ENCODE measurements at places on chromosomes 7 and 10. TPM values are rescaled to one million over a fixed set of nuclear protein-coding genes. Genes with fewer than 3 reads are reported as not detected.

DNA sequence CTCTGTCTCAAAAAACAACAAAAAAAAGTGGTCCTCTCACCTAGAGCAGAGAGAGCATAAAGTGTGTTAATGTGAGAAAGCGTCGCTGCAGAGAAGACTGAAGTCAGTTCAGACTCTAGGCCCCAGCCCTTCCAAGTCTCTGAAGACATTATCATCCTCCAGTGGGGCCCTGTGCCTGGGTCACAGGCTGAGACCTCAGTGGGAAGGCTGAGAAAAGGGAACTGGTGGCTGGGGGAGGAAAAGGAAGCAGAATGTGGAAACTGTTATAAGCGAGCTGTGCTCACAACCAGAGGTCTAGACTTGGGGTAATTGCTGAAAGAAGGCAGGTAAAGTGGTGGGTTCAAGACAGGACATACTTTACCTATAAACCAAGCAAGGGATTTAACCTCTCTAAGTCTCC is 4.9 kb upstream of the RRP12 start:
- H3K4me3 ChIP-seq, result no peak overlapping the region
- no peaks in the 10 kb centered on the region for H3K36me3 ChIP-seq
- peak overlapping the region; percentile 36 for H3K27ac ChIP-seq
- peaks cover 10% of the 10 kb centered on the region for H3K4me1 ChIP-seq
- no peak for DNase-seq

DNA sequence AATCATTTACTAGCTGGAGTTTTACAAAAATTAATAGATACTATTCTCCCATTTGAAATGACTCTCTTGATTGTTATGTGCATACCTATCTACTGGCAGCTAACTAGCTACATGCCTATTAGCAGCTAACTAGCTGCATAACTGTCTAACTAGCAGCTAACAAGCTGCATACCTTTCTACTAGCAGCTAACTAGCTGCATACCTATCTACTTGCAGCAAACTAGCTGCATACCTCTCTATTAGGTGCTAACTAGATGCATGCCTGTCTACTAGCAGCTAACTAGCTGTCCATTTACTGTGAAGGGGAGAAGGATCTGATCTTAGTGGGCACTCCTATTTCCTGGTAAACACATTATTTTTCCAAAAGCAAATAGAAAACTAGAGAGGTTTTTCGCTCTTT is 439.4 kb upstream of the PFKP start:
- no peak overlapping the region for H3K27ac ChIP-seq
- H3K27me3 ChIP-seq, result peaks cover 2% of the 10 kb centered on the region
- no peaks in the 10 kb centered on the region for H3K36me3 ChIP-seq
- no peak for DNase-seq
- H3K4me1 ChIP-seq, result no peaks in the 10 kb centered on the region
- no peak overlapping the region for H3K4me3 ChIP-seq

GRCh38 chr10:69572159-69573055 is 815 bp downstream of the NEUROG3 start:
- peaks cover 83% of the 10 kb centered on the region for H3K27me3 ChIP-seq
- DNase-seq, result no peak
- peaks cover 18% of the 10 kb centered on the region for H3K4me1 ChIP-seq
- peak overlapping the region; percentile 49 for H3K4me3 ChIP-seq
- no peak overlapping the region for H3K27ac ChIP-seq

- DNase-seq, result no peak
- no peaks in the 10 kb centered on the region for H3K4me1 ChIP-seq
- H3K27ac ChIP-seq, result no peak overlapping the region
- no peaks in the 10 kb centered on the region for H3K27me3 ChIP-seq
- no peak overlapping the region for H3K4me3 ChIP-seq
- H3K36me3 ChIP-seq, result peaks cover 1% of the 10 kb centered on the region
These were observed 61.3 kb downstream of the GALNT17 start for GRCh38 chr7:71193099-71193810.

DNA sequence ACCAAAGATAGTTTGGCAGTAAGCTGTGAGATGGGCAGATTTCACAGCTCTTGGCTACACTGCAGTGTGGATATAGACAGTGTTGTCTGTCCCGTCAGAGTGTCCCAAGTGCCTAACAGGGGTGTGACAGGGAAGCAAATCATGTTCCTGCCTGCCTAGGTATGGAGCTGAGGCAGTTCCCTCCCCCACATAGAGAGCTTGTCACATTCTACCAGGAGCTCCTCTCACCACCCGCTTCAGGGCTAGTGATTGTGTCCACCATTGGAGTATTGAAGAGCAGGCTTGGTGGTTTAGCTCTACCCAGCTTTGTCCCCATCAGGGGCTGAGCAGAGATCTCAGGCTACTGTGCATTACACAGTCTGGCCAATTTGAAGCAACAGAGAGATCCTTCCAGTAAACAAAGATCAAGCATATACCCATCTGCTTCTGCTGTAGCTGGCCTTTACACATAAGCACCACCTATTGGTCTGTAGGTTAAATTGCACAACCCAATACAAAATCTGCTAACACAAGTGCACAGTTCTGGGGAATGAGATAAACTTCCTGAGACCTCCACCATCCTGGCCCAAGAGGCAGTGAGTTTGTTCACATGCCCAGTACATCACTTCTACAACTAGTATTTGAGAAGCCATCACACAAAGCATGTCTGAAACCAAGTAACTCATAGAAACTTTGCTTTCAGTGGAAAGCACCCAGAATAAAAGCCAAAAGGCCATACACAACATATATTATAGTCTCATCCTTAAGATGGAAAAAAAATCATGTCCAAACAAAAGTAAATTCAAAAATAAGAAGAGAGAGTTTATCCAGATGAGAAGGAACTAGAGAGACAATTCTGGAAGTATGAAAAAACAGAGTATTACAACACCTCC is 67.3 kb downstream of the GLCCI1 start:
- peaks cover 21% of the 10 kb centered on the region for H3K36me3 ChIP-seq
- H3K4me1 ChIP-seq, result no peaks in the 10 kb centered on the region
- no peaks in the 10 kb centered on the region for H3K27me3 ChIP-seq
- DNase-seq, result no peak

DNA sequence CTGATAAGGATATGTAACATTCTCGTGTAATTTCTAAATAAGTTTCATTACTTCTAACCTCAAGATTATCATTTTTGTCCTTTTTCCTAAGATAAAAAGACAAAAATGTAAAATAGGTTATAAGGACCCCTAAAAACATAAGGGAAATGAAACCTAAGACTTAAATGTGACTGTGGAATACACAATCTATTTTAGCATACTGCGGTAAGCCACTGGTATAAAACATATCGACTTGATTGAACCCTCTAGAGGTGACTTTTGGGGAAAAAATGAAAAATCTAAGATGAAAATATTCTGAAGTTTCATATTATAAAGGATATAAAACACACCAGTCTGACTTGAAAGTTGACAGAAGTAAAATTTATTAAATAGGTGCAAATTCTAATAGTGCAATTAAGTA is 1.9 kb downstream of the NAMPT start:
- no peak overlapping the region for H3K27ac ChIP-seq
- H3K27me3 ChIP-seq, result no peaks in the 10 kb centered on the region
- no peak overlapping the region for H3K4me3 ChIP-seq
- DNase-seq, result no peak
- H3K4me1 ChIP-seq, result peaks cover 31% of the 10 kb centered on the region

GRCh38 chr7:138316421-138317043 is 143.5 kb upstream of the TRIM24 start:
- H3K36me3 ChIP-seq, result peaks cover 8% of the 10 kb centered on the region
- no peak overlapping the region for H3K4me3 ChIP-seq

- H3K27me3 ChIP-seq, result peaks cover 57% of the 10 kb centered on the region
- peaks cover 2% of the 10 kb centered on the region for H3K36me3 ChIP-seq
- peak; percentile 69 for DNase-seq
- H3K4me3 ChIP-seq, result peak within 1 kb of the TSS; percentile 70
These were observed at the start of gene GRID1 for GRCh38 chr10:86366033-86366901. Gene GRID1 (minus strand): TSS chr10:86366795.

DNA sequence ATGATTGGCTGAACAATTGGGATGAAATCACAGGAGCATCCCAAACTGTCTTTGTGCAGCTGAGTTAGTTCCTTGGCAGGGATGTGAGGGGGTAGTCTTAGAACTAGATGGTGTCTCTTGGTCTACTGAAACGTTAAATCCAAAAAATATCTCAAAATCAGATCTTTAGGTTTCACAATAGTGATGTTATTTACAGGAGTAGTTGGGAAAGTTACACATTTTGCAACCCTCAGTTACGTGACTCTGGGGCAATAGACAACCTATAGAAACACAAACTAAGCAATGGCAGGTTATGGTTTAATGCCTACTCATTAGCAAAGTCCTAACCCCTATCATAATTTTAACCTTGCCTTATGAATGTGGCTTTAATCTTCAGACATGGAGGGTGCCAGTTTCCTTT is 24.0 kb downstream of the PKD1L1 start:
- no peak overlapping the region for H3K27ac ChIP-seq
- no peaks in the 10 kb centered on the region for H3K27me3 ChIP-seq
- no peaks in the 10 kb centered on the region for H3K4me1 ChIP-seq
- H3K4me3 ChIP-seq, result no peak overlapping the region

DNA sequence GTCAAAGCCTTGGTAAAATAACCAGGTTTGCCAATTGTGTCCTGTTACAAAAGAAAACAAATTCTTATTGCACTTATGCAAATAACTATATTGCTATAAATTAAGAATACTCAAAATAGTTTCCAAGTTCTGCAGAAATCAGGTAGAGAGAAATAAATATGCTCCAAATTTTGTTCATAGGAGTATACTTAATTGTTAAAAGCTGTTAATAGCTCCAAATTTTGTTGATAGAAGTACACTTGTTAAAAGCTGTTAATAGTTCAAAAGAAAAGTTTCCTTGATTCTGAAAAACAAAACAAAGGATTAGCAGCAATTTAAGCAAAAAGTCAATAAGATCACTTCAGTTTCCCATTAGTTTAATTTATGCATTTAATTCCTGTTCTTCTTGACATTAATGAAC is 46.4 kb upstream of the ZNF138 start:
- H3K4me1 ChIP-seq, result no peaks in the 10 kb centered on the region
- H3K4me3 ChIP-seq, result no peak overlapping the region
- H3K36me3 ChIP-seq, result no peaks in the 10 kb centered on the region
- DNase-seq, result no peak
- H3K27ac ChIP-seq, result no peak overlapping the region
- H3K27me3 ChIP-seq, result no peaks in the 10 kb centered on the region

DNA sequence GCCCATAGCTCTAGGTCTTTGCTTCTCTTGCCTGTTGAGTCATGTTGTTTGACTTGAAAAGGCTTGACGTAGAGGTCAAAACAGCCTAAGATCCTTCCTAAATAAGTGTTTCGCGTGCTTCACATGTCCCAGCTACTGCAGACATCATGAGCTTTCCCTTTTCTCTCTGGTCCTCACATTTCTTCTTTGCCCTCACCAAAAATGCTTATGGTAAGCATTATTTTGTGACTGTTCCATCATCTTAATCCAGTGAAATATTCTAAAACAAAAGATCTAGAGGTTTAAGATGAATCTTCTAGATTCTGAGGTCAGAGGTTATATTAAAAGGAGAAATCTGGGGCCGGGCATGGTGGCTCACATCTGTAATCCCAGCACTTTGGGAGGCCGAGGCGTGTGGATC is 8.5 kb upstream of the ACSL5 start:
- H3K36me3 ChIP-seq, result no peaks in the 10 kb centered on the region
- no peak overlapping the region for H3K4me3 ChIP-seq
- no peaks in the 10 kb centered on the region for H3K27me3 ChIP-seq

DNA sequence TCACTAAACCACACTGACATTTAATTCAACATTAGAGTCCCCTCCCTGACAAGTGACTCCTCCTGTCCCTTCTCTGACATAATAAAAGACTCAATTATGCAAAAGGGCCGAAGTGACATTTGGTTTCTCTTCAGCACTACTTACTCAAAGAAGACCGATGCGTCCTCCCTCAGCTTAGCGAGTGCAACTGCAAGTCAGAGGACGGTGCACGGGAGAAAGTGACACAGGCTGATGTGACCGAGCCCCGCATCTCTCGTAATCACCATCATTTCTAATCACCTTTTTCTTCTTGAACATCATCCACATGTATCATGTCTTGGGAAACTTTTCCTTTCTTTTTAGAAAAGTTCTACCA is 155.7 kb downstream of the TCERG1L start:
- peak; percentile 35 for DNase-seq
- H3K27ac ChIP-seq, result no peak overlapping the region
- H3K27me3 ChIP-seq, result peaks cover 2% of the 10 kb centered on the region
- H3K4me3 ChIP-seq, result no peak overlapping the region

- H3K4me1 ChIP-seq, result no peaks in the 10 kb centered on the region
- H3K4me3 ChIP-seq, result no peak overlapping the region
- H3K36me3 ChIP-seq, result no peaks in the 10 kb centered on the region
- no peak overlapping the region for H3K27ac ChIP-seq
- no peaks in the 10 kb centered on the region for H3K27me3 ChIP-seq
- no peak for DNase-seq
These were observed 160.7 kb upstream of the COBL start for GRCh38 chr7:51477323-51477722.

GRCh38 chr10:84590327-84591193 is 262.2 kb downstream of the CCSER2 start:
- DNase-seq, result no peak
- H3K4me1 ChIP-seq, result no peaks in the 10 kb centered on the region
- H3K4me3 ChIP-seq, result no peak overlapping the region

DNA sequence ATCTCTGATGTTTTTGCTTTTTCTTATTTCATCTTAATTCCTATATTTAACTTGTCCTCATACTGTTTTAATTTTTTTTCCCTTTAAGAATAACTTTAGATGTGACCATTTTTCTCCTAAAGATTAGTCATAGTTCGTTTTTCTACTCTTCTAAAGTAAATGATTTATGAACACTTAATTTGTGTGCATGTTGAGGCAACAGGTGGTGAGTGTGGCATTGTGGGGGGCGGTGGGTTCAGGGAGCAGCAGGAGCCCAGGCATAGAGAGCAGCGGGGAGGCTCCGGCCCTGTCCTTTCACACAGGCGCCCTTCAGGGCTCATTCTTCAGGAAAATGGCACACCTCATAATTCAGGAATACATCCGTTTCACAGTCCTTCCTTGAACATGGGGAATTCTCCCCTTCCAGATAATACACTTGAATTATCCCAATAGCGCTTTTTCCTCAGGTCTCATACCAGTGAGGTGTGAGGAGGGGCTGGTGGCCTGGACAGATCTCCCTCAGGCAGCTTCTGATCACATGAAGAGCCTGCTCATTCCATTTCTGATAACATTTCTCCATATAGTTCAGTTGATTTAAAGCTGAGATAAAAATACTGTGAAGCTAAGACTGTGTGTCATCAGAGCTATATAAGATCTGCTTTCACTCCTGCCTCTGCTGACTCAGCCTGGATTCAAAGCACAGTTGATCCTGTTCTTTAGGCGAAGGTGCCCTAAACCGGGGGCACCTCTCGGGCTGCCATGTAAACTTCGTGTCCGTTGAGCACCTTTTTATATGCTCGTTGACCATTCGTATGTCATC is 40.2 kb downstream of the CUL1 start:
- H3K27me3 ChIP-seq, result no peaks in the 10 kb centered on the region
- H3K27ac ChIP-seq, result peak overlapping the region; percentile 71
- peaks cover 26% of the 10 kb centered on the region for H3K36me3 ChIP-seq
- no peak overlapping the region for H3K4me3 ChIP-seq
- no peak for DNase-seq

Gene CTAGE4
- total RNA-seq, result not detected

Gene OR2A1
- total RNA-seq, result not detected

Gene SLC26A4
- total RNA-seq, result 0.85 TPM

Gene AS3MT
- total RNA-seq, result 3.7 TPM

Gene MSMB
- total RNA-seq, result not detected

All from chondrocyte (in vitro differentiated cells).